ENCODE measurements at places on chromosomes 11 and 22.

DNA sequence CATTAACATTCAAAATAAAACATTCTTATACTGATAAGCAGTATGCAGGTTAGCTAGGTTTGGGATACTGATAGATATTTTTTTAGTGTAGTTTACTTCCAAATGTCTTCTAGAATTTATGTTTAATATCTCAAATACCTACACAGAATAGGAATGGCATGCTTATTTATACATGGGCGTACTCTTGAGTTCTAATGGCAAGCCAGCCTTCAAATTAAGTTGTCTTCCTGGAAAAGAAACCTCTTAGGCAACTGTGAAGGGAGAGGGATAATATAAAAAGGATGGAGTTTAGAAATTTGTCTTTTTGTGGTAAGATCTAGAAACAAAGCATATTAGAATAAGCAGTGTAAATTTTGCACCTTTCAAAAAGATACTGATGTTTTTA lies 65.4 kb downstream of the MTMR3 start:
- no peak for DNase-seq

DNA sequence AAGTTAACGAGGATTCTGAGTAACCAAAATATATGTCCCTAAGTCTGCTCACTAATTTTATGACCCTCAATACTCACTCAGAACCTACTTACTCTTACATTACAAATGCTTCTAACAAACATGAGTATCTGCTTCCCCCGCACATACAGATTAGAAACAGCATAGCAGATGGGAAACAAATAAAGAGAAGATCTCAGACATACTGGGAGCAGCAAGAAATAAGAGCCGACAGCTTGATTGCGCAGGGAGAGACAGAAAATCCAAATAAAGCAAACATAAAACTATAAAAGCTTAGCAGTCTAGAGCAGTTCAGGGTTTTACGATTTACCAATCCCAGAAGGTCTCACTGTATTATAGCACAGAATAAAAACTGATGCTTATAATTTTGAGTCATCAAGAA lies 89.1 kb upstream of the DBX1 start:
- DNase-seq = no peak

DNA sequence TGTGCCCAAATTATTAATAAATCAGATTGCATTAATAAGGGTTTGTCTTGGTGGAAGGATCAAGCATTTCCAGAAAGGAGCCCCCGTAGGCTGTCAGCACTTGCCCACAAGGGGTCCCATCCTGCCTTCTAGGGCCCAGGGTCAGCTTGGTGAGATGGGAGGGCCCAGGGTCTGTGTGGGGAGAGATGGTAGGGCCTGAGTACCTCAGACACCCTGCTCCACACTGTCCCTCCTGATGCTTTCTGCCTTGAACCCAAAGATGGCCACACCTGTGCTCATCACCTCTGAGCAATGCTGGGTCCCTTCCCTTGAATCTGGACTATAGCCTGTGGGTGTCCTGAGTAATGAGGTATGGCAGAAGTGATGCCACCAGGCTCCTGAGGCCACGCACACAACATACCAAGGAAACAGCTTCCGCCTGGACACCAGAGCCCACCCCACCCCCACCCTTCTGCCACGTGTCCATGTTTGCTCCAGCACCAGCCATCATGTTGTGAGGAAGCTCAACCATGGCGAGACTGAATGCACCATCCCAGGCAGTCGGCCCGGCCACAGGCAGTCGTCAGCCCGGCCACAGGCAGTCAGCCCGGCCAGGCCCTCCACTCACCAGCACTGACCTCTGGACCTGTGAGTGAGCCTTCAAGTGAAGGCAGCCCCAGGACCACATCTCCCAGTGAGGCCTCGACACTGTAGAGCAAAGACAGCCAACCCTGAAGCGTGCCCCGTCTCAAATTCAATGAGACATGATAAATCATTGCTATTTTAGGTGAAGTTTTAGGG lies 6.8 kb downstream of the BET1L start:
- DNase-seq = no peak

DNA sequence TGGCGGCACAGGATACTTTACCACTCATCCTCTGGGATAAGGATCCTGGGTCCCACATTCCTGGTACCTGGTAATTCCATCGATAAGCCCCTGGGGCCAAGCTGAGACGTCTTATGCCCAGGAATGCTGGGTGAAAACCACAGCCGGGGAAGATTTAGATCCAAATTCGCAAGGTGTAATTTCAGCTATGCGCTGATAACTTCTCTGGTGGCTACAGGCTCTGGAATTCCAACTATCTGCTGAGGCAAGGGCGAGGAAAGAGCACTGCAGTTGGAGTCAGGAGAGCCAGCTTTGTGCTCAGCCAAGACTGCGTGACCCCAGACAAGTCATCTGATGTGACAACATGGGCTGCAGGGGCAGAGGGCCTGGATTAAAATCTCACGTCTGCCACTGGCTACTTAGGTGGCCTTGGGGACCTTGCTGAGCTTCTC lies 9.9 kb upstream of the MYEOV start:
- no peak for DNase-seq

DNA sequence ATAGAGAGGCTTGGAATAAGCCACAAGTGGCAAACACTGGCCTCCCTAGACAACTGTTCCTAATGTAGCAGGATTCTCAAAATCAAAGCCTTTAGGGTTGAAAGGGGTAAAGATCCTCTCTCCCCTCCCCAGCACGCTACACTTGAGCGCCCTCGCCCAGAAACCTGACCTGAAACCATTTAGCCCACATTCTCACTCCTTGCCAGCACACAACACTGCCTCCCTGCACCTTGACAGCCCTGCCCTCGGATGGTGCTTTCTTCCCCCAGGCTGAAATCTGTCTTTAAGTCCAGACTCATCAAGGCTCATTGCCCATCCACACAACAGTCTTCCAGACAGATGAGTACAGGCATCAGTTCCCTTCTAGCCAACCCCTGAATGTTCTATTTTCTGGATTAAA lies 26.5 kb downstream of the CWC15 start:
- DNase-seq = no peak

DNA sequence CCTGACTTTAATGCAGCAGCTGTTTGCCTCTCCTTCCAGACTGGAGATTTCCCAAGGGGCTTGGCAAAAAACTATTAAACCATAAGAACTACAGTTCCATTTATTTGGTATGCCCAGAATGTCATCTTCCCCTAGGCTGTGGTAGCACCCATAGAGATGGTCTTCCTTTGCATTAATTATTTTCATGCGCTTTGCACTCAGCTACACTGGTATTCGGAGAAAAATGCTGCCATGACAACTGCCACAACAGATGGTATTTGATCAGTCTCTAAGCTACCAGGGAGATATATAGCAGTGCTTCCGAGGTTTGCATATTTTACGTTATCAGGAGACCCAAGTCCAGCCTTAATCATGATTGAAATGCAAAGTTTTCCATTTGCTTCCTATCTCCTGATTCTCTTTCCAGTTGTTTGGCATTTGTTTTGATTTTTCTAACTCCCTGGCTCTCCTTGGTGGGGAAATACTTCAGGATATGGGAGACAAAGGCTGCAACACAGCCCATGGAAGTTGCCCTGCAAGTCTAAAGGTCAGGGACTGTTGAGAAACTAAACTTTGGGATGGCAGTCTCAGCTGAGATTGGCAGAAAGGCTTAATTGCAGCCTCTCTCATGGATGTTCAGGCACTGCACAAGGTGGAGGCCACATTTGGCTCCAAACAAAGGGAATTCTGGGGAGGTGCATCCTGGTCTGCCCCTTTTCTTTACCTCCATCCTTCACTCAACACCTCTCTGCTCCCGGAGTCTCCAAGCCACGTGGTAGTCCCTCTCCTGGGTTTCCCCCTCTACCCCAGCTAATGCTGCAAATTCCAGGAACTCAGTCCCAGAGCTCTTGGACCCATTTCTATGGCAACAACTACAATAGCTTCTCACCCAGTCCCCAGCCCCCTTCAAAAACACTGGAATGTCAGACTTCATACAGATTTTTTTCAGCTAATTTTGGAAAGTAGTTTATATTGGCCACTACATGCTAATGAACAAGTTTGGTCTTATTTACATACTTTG lies 151.8 kb downstream of the NAV2 start:
- no peak for DNase-seq

DNA sequence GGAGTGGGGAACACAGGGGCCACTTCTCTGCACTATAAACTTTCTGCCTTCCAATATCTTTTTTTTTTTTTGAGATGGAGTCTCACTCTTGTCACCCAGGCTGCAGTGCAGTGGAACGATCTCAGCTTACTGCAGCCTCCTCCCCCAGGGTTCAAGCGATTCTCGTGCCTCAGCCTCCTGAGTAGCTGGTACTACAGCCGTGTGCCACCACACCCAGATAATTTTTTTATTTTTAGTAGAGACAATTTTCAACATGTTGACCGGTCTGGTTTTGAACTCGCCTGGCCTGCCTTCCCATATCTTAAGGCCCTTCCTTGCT lies 1.7 kb downstream of the SLC3A2 start:
- DNase-seq = no peak

GRCh38 chr11:65454311-65454695 lies 31.7 kb downstream of the NEAT1 start:
- no peak for DNase-seq

DNA sequence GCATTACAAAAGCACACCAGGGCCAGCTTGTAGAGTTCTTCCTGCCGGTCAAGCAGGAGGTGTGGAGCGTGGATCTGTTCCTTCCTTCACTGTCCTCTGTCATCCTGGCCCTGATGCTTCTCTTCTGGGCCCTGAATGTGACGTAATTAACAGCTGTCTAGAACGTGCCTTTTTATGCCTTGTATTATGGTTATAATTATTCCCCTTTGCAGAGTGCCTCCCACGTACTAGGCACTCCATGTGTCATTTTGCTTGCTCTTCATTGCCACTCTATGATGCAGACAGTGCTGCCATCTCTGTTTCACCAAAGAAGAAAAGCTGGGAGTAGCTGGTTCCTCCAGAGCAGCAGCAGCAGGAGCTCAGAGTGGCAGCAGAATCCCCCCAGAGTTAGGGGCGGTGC lies 132.1 kb upstream of the TTC12 start:
- DNase-seq = no peak

GRCh38 chr11:15006139-15006759 lies 34.1 kb upstream of the CALCA start:
- DNase-seq = no peak

DNA sequence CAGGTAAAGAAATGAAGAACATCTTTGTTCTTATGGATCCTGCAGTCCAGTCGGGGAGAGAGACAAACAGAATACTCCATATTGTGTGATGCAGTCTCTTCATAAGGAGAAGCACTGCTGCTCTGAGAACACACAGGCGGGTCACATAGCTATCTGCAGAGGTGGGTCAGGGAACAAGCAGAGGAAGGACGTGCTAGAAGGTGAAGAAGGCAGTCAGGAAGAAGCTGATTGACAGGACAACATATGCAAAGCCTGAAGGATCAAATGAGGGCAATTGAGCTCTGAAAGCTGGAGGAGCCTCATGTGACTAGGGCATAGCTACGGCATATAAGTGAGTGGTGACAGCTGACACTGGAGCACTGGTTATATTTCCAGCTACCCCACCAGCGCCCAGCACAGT lies 122.5 kb downstream of the OPCML start:
- no peak for DNase-seq

Measured in activated naive CD4-positive, alpha-beta T cell treated with Interleukin-2 at 50 U/mL for 16 hours (primary cell).